Activated CD4-positive, alpha-beta memory T cell treated with anti-CD3 and anti-CD28 coated beads, Interleukin-2, amount 10 ng/mL, durations not matched to agents 7 days and 5 days (primary cell): ENCODE measurements at places on chromosomes 2 and 18. TPM values are rescaled to one million over a fixed set of nuclear protein-coding genes. Genes with fewer than 3 reads are reported as not detected.

The MTHFD2 gene
- total RNA-seq, result 277 TPM

The ZAP70 gene
- total RNA-seq, result 283 TPM

The KIF1A gene
- 0.71 TPM for total RNA-seq

The IMP4 gene
- total RNA-seq, result 57.7 TPM

The FLACC1 gene
- 2.7 TPM for total RNA-seq
